ENCODE measurements at places on chromosomes 2 and 18.

DNA sequence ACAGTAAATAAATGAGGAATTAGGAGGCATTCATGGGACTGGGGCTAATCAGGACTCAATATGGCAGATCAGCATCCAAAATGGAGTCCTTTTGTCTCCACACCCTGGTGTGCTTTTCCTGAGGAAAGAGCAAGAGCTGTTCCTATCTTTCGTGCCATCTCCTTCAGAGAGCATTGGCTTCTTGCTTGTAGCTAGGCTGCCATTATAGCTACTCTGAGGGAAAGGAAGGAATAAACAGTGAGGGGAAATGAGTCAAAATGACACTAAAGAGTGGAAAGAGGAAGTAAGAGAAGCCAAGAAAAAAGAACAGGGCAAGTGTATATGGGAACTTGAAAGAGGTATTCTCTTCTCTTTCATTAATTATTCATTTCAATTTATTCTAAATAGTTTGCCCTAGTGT lies 8.4 kb upstream of the NMI start:
- DNase-seq, result peak; percentile 64

DNA sequence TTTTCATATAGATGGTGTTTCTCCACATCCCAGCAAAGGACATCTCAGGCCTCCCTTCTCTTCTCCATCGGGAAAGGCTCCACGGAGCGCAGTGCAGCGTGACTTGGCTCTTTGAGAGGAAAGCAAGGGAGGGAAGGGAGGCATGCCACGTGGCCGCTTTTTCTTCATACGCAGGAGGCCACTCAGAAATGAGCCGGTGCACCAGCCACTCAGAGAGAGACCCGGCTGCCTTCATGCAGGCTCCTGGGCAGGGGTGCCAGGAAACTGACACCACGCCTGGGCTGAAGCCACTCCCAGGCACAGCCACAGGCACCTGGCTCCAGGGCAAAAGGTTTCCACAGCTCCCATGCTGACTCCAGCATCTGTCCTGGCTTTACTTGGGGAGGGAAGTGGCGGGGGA lies 11.1 kb upstream of the LOXHD1 start:
- DNase-seq, result no peak

DNA sequence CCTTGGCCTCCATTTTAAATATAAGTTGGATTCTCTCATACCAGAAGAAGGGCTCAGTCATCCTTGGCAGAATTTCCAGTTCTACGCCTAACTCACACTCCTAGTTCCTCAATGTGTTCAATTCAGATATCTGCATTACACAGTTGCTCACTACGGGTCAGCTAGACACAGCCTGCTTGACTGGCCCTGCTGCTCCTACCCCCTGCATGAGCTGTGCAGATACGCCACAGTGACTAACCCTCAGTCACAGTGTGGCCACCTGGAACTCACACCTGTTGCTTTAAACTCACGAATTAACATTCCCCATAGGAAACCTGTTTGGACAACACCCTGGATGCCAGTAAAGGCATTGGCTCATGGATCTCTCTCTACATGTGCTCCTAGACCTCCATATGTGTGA lies 429.6 kb downstream of the NCKAP5 start:
- no peak for DNase-seq

GRCh38 chr2:190501702-190502407 lies 32.7 kb downstream of the NEMP2 start:
- DNase-seq, result no peak

DNA sequence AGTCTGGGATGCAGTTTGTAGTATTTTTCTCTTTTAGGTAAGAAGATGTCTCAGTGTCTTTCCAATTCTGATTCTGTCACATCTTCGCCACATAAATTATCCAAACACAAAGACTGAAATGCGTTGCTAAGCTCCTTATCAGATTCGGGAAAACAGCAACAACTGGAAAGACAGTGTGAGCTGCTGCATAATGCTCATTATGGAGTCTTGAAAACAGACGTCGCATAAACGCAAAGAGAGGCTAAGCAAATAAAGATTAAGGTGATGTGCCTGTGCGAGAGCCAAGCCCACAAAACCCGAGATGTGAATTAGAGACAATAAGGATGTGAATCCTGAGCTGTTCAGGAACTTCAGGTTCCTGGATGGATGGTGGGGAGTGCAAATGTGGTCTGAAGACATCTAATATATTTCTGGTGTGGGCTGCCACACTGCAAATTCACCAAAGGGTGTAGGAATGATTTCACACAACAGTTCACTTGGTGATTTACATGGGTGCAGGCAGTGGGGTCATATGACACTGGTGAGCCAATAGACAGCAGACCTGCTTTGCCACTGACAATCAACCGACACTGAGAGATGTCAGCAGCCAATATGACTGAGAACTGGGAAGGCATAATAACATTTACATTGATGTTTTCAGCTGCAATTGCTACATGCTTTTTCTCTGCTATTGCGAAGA lies 195.8 kb downstream of the MTX2 start:
- no peak for DNase-seq

DNA sequence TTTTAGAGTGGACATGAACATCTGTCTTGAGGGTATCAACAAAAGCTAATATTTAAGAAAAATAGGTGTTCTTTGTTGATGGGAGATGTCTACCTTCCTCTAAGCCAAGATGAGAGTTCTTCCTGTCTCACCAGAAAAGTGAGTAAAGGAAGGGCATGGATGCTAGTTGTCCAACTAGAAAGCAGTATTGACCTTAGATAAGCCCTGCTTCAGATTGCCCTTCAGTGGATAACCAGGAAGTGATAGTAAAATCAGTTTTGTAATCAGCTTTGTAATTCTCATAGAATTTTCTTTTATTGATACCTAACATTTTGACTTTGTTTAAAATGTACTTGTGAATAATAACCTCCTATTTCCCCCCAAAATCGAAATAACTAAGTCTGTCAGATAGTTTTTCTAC lies 134.7 kb downstream of the ZNF407 start:
- no peak for DNase-seq

DNA sequence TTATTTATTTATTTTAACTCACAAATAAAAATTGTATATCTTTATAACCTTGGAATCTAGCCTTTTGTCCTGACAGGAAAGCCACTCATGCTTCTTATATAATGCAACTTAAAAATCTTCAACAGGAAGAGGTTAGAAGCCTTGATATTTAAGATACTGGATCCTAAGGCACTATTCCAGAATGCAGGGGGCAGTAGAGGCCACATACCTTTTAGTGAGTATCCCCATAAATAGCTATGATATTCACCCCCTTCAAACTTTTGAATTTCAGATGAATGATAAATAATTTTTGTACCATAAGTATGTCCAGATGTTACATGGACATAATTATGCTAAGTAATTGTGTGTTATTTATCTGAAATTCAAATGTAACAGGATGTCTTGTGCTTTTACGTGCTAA lies 592.7 kb upstream of the VRK2 start:
- no peak for DNase-seq

GRCh38 chr2:174051741-174052583 lies 86.8 kb upstream of the SP3 start:
- DNase-seq, result no peak

GRCh38 chr2:157336137-157337010 lies 10.8 kb upstream of the ERMN start:
- DNase-seq, result peak; percentile 57

DNA sequence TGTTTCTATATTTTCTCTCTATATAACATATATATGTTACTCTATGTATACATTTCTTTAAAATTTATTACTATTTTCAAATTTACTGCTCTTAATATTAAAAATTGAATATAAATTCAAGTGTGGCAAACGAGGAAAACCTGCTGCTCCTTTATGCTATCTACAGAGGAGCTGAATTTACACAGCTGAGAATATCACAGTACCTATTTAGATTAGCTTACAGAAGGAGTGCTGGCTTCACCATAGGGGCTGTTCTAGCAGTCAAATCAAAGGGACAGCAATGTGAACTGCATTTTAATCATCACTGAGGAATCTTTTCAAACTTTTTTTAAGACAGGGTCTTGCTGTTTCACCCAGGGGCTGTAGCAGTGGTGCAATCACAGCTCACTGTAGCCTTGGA lies 213.8 kb downstream of the SRBD1 start:
- DNase-seq, result no peak

DNA sequence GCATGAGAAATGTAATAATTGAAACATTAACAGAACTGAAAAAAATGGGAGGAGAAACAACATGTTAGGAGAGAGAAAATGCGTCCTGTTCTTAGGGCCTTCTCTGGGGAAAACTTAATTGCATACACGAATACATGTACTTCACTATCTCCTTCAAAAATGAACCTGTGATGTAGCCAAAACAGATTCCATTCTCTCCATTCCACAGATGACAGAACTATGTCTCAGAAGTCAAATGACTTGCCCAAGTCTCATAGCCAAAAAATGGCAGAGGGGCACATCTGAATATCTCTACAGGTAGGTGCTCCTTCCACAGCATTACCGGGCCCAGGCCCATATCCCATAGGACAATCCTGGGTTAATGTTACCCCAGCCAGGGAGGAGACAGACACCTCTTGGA lies 3.9 kb upstream of the DCTN1 start:
- no peak for DNase-seq

DNA sequence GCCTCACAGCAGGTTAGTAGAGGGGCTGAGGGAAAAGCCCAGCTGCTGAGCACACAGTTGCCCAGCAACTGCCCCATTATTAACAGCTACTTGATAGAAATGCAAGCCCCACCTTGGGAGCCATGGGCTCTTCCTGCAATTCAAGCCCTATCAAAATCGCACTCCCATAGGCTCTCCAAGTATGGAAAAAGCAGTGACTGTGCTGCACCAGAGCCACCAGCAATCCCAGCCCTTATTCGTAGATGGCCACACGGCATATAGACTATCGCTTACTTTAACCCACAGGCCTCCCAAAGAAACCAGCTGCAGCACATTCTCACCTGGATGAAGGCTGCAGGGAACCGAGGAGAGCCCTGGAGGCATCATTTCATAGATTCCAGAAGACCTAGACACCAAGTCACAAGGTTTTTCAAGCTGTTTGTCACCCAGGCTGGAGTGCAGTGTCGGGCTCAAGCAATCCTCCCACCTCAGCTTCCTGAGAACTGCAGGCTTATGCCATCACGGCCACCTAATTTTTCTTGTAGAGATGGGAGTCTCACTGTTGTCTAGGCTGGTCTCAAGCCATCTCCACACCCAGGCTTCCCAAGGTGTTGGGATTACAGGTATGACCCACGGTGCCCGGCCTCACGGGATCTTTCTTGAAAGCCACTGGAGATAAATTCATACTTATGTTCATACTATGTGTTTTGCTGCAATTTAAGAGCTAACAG lies 11.3 kb downstream of the NCL start:
- DNase-seq, result no peak

DNA sequence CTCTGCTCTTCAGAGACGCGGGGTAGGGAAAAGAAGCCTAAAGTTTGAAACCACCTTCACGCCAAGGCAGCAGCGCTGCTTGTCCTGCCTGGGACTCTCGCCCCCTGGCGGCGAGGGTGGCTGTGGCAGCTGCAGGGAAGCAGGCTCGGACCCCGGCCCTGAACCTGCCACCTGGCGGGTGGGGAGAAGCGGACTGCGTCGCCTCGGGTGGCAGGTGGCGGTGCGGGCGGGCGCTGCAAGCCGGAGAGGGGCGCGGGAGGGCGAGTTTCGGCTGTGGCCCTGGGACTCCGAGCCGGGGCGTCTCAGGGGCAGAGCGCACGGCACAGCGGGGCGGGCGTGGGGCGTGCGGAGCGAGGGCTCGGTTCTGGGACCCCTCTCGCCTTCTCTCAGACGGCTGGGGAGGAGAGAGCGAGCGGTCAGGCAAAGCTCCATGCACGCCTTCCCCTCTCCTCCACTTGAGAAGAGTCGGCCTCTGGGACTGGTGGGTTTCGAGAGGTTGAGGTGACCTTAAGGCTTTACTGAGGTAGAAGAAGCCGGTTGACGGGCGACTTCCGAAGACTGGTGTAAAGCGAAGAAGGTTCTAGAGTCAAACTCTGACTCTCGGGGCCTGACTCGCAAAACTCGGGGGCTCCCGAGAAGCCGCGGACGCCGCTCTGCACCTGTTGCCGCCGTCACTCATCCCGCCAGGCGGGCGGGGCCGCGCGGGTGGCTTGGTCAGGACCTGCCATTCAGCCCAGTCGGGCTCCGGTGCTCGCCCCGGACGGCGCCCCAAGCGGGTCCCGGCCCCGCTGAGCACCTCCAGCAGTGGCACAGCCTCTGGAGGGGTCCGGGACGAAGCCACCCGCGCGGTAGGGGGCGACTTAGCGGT lies 1.1 kb upstream of the BOLL start:
- DNase-seq, result no peak

GRCh38 chr2:98588880-98589431 lies 19.4 kb downstream of the COA5 start:
- no peak for DNase-seq

DNA sequence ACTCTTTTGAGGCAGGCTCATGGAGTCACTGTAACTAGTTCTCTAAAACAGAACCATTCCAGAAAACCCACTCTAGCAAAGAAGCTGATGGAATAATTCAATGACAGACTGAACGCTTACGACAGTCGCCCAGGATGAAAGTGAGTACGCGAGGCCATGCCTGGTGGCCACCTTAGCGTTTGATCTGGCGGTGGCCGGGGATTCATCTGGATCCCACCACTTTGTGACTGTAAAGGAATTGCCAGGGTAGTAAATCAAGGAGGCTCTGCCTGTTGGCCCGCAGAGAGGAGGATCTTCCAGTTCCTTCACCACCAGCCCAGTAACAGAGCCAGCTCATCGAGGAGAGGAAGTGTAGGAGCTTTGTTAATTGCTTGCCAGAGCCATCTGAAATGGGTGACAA lies 34.6 kb downstream of the GREB1 start:
- DNase-seq, result no peak

DNA sequence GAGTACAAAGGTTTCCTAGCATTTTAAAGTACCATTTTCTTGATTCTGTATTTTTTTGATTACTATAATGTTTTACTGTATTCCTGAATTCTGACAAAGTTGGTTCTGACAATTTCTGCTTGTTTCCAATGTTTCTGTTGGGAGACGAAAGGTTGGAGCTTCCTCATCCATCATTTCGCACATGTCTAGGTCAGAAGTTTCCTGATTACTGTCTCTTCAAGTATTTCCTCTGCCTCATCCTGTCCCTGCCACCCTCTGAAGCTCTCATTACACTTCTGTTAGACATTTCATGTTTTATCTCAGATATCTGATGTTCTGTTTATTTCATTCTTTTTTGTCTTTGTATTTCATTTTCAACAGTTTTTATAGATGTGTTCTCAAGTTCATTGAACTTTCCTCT lies 895.8 kb downstream of the TSN start:
- DNase-seq, result no peak

- no peak for DNase-seq
Measured at GRCh38 chr2:232512602-232513001, 7.6 kb upstream of the PRSS56 start.

DNA sequence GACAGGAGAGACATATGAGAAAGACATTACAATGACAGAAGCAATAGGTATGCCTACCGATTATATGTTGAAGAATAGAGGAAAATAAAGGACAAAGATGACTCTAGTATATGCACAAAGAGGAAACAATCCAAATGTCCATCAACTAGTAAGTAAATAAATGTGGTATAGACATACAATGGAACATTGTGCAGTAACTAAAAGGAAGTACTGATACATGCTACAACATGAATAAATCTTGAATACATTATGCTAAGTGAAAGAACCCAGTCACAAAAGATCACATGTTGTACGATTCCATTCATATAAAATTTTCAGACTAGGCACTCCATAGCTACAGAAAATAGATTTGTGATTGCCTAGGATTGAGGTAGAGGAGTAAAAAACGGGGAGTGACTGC lies 28.5 kb upstream of the PGAP1 start:
- DNase-seq, result no peak

GRCh38 chr2:110969696-110970095 lies 151.0 kb upstream of the BCL2L11 start:
- DNase-seq, result no peak

Data from inflammatory macrophage (primary cell).